Stimulated activated CD8-positive, alpha-beta memory T cell treated with anti-CD3 and anti-CD28 coated beads, Interleukin-15, amount 100 ng/mL, for 24 hours (primary cell): ENCODE measurements at places on chromosomes 2 and 18.

DNA sequence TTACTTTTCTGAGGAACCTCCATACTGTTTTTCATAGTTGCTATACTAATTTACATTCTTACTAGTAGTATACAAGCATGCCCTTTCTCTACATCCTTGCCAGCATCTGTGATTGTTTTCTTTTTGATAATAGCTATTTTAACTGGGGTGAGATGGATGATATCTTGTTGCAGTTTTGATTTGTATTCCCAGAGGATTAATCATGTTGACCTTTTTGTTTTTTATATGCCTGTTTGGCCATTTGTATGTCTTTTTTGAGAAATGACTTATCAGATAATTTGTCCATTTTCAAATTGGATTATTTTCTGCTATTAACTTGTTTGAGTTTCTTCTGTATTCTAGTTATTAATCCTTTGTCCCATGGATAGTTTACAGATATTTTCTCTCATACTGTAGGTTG, 141.5 kb downstream of the UBR3 start:
- DNase-seq, result no peak

GRCh38 chr2:46535360-46535759, 56.0 kb downstream of the TMEM247 start:
- DNase-seq, result no peak

- DNase-seq, result no peak
Measured at GRCh38 chr2:221380686-221381085, 191.4 kb downstream of the EPHA4 start.

DNA sequence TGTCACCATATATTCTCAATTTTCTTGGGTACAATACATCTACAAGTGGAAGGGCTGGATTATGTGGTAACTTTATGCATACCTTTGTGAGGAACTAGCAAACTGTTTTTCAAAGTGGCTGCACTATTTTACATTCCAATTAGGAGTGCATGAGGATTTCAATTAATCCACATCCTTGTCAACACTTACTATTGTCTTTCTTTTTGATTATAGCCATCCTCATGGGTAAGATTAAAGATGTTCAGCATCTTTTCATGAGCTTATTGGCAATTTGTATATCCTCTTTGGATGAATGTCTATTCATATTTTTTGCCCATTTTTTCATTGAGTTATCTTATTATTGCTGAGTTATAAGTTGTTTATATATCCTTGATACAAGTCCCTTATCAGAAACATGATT, 73.7 kb downstream of the ZRANB3 start:
- no peak for DNase-seq
